Muscle of back (tissue), 13 donors: ENCODE measurements at places on chromosomes 4 and X.
A peak's percentile ranks its signal among the peaks of the same experiment; 100 is the strongest.

DNA sequence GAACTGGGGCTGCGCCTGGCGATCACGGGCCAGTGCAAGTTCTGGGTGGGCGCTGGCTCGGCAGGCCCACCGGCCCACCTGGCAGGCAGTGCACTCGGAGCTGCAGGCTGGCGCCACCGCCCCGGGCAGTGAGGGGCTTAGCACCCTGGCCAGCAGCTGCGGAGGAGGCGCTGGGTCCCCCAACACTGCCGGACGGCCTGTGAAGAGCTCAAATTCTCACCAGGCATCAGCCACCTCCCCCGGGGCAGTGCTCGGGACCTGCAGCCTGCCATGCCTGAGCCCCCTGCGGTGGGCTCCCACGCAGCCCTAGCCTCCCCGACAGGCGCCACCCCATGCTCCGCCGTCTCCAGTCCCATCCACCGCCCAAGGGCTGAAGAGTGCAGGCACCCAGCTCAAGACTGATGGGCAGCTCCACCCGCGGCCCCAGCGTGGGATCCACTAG, 7.1 kb upstream of the ZNF330 start:
- no peak for DNase-seq

DNA sequence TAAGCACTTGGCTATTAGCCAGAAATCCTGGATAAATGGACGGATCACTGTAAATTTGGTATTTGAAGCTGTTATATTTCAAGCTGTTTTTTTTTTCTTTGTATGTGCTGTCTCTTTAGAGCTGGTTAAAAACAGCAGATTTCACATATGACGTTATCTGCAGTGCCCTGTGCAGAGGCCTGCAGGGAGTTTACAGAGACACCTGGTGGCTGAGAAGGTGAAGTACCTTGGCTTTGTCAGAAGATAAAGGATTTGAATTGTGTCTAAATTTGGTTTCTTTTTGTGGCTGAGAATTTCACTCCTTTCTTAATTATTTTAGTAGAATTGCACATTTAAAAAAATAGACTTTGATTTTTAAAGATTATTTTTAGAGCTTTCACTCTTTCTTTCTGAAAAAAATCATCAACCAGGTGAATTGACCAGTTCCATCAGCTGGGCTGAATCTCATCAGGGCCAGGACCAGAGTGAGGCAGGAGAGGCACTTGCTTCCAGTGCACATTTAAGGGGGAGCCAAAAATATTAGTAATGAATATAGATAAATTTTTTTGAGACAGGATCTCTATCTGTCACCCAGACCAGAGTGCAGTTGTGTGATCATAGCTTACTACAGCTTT, 9.6 kb upstream of the CHRNA9 start:
- DNase-seq, result peak; percentile 63

DNA sequence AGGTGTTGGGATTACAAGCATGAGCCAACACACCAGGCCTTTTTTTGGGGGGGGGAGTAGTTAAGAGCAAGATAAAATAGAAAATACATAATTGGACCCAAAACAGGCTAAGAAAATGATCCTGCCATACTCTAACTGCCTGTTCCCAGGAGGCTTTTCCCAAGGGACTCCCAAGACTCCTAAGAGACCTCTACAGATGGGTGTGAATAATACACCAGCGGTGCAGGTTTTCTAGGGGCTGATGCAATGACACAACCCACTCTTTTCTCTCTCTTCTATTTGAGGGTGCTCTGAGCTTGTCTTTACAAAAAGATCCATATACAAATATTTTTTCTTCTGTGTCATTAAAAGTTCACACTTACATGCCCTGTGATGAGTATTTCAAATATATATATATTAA, 116.9 kb downstream of the RASL11B start:
- DNase-seq, result no peak

- DNase-seq, result no peak
These were observed 21.8 kb downstream of the KIAA1210 start for GRCh38 chrX:119105826-119106225.

- no peak for DNase-seq
These were observed 1.8 kb upstream of the TMEM128 start for GRCh38 chr4:4249866-4250265.

- DNase-seq, result peak; percentile 28
These were observed 124.2 kb upstream of the MBNL3 start for GRCh38 chrX:132612821-132613564.

GRCh38 chr4:17469931-17470674, 41.8 kb downstream of the QDPR start:
- no peak for DNase-seq

- DNase-seq, result peak; percentile 66
These were observed 265.7 kb downstream of the RAB28 start for GRCh38 chr4:13218326-13218958.

- peak; percentile 36 for DNase-seq
These were observed 142.6 kb upstream of the PPARGC1A start for GRCh38 chr4:24032371-24032989.

DNA sequence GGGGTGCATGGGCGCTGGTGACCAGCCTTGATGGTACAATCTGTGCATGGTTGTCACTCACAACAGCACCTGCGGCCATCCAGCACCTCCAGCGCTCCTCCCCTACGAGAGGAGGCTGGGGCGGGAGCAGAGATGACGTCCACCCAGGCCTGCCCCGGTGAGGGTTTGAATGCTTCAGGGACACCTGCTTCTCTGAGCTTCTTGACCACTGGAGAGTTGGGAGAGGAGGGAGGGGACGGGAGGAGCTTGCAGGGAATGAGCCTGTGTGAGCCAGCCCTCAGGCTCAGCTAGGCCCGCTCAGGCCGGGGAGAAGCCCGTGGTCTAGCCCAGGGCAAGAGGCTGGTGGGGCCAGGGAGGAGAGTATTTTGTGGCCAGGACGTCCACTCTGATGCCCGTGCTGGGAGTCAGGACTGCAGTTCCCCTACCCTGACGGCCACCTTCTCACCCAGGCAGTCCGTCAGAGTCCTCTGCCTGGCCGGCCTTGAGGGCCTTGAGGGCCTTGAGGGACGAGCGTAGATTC, 59.2 kb downstream of the CPZ start:
- no peak for DNase-seq

- no peak for DNase-seq
These were observed 130.7 kb downstream of the SLC4A4 start for GRCh38 chr4:71469541-71469940.

- no peak for DNase-seq
These were observed 13.2 kb downstream of the DGKQ start for GRCh38 chr4:960140-960635.

- DNase-seq, result no peak
These were observed 33.4 kb downstream of the APOOL start for GRCh38 chrX:85037114-85037513.

DNA sequence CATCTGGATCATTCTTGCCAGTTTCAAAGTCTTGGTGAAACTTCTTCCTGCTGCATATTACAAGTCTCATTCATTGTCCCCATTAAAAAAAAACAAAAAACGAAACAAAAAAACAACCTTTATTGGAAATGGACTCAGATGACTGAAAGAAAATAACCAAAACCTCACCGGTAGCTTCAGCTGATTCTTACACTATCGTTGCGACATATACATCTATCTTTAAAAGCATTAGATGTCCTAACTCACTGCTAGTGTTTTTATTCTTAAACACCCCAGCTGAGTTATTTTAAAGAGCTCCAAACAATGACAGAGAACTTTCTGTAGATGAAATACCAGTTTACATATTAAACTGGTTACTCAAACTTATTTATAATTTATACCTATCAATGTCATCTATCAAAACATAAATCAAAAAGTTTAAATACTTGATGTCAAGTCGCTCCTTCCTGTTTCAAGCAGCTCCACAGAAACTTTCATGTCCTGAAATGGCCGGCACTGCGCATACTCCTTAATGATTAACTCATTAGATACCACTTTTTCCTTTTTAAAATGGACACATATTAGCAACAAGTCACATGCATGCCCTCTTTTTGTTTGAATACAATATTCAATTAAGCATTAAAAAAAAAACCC, 87.2 kb downstream of the HPRT1 start:
- DNase-seq, result peak; percentile 65

GRCh38 chr4:183358215-183358755, 36.1 kb upstream of the CLDN24 start:
- no peak for DNase-seq

- peak; percentile 36 for DNase-seq
These were observed 112.0 kb upstream of the TBL1X start for GRCh38 chrX:9352694-9353411.

DNA sequence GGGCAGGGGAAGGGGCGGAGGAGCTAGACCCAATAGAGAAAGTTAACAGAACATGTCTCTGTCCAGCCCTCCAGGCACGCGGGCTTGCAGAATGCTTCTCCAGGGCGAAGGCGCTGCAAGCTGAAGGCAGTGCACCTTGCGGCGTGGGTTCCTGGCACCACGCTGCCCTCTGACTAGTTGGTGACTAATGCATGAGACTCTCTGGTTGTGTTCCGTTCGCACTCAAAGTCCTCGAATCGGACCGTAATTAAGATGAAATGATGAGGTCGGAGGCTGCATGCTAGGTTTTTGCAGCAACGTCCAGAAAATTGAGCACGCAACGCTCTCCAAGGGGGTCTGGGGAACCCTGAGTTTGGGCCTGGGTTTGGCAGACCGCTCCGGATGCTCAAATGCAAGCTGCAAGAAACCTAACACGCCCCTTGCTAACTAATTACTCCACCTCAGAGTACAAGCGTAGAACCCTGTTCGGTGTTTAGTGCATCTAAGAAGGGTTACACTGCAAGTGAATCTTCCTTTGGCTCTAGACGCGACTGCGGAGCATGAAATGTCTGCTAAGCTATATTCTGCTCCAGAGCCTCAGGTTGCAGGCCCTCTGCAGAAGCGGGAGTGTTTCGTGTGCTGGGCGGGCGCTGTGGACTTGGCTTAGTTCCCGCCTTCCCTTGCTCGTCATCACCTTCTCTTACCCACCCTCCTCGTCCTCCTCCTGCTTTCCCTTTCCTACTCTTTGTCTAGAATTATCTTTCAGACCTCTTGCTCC, 57.1 kb upstream of the NKAP start:
- DNase-seq, result no peak

DNA sequence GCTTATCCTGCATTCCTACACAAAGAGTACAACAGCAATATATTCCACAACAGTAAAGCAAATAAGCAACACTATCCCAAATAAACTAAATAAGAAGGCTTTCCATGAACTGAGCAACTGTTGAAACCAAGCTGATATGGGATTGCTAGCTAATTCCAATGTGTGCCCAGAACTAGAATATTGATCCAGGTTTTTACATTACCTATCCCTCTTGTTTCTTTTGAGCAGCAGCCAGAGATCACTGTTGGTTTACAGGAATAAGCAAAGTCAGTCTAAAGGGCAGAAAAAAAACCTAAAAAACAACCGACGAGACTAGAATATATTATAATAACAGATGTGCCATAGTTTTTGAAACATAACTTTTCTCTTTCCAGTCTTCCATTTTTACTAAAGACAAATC, 22.4 kb upstream of the ADH4 start:
- no peak for DNase-seq

- no peak for DNase-seq
These were observed 76.8 kb upstream of the DDX53 start for GRCh38 chrX:22922961-22923360.

DNA sequence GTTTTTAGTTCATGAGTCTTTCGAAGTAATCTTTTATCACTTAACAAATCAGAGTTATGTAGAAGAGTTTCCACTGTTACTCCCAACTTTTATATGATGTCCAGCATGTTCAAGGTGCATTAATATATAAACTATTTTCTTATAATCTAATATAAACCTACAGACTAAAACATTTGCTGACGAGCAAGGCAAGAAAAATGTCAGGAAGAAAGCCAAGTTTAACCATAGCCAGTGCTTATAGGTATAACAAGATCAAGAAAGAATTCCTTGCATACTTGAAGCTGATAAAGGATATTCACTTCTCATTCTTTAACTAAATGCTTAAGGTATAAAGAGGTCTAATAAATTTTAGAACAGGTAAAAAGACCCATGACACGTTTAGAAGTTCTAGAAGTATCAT, 167.7 kb downstream of the NPNT start:
- no peak for DNase-seq

DNA sequence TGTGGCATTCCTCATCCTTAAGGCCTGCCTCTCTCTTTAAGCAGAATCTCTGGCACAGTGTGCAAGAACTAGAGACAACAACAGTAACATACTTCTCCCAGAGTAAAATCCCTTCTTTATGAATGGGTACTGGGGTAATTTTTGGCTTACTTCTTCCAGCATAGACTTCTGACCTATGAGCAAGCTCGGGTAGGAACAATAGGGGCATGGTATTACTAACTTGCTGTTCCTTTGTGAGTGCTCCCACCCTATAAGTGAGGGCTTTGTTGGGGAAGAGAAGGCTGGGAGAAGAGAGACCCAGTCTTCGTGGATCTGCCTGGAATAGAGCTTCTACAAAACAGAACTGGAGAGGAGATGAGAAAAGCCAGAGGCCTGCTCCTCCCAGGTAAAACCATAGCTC, 30.2 kb downstream of the CLDN2 start:
- DNase-seq, result no peak

DNA sequence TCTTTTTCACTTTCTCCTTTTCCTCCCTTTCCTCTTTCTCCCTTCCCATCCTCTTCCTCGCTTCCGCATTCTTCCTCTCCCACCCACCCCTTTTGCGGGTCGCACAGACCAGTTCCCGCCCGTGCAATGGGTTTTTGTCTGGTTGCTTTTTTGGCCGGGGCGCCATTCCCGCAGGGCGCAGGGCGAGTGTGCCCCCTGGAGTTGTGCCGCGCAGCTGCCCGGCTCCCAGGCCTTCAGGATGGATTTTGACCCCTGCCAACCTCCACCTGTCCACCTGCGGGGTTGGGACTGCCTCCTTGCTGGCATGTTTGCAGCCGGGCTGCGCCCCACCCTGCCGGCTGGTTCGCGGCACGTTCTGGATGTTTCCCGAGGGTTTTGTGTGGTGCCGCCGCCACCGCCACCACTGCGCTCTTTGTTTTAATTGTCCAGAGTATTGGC, 578 bp upstream of the SEL1L3 start:
- DNase-seq, result no peak

DNA sequence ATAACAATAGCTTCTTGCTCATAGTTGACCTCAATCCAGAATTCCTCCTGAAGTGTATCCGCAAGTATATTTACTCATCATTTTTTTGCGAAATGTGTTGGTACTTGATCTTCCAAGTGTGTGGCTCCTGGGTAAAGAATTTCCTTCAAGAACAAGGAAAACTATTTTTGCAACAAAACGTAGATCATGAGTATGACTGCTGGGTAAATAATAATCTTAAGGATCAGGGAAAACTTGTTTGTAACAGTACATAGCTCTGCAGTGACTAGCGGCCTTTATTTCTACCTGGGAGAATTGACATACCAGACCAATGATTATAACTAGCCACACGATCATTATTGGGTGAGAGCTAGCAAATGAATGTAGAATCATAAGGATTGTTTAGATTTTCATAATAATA, 1311.7 kb downstream of the ARAP2 start:
- no peak for DNase-seq

DNA sequence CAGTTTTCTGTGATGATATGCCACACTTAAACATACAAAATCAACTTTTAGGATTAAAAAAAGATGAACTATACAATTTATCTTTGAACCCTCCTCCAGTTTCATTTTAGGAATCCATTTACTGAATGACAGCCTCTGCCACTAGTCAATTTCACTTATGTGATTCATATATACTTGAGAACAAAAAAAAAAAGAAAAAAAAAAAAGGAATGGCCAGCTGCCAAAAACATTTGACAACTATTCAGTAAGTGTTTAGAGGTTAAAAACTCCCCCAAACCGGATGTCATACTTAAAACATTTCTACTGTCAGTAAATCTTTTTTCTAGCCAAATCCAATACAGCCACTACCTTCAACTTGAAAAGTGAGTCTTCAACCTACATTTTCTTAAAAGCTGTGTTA, 266.7 kb upstream of the MAGEB2 start:
- no peak for DNase-seq

- DNase-seq, result no peak
These were observed 999 bp downstream of the ZNF518B start for GRCh38 chr4:10456260-10456594.

- DNase-seq, result no peak
These were observed 2528.4 kb downstream of the ARAP2 start for GRCh38 chr4:33715841-33716395.
